ENCODE measurements at places on chromosomes 1 and 21.

- DNase-seq = no peak
These were observed 497.8 kb downstream of the TTLL7 start for GRCh38 chr1:83500987-83501591.

DNA sequence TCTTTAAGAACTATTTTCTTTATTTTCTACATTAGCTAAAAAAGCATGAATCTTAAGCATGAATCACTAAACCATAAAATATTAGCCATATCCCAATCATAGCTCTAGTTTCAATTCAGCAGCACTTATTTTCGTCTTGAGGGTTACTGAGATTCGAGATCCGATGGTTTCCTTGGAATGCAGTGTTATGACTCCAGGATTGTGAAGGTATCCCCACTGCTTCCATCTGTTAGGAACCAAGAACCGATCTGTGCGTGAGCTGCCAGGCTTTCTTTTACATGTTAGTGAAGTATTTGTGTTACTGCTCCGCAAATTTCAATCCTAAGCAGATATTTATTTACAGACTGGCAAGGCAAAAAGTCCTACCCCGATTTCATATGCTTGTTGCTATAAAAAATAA, 18.8 kb downstream of the TNFRSF9 start:
- no peak for DNase-seq

DNA sequence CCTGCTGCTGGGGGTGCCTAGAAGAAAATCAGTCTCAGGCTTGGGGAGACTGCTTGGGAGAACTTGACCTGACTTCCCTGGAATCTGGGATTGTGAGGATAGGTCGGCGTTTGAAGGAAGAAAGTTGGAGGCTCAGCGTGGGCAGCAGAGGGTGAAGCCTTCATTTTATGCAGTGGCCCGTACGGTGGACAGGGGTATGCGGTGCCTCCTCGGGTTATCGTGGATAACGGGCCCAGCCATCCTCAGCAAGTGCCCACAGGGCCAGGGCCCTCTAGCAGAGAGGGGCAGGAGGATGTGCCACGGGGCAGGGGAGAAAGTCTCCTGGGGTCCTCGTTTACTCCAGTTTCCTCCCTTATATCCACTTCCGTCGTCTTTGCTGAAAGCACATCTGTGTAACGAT, 34.0 kb downstream of the CHAF1B start:
- DNase-seq = no peak

DNA sequence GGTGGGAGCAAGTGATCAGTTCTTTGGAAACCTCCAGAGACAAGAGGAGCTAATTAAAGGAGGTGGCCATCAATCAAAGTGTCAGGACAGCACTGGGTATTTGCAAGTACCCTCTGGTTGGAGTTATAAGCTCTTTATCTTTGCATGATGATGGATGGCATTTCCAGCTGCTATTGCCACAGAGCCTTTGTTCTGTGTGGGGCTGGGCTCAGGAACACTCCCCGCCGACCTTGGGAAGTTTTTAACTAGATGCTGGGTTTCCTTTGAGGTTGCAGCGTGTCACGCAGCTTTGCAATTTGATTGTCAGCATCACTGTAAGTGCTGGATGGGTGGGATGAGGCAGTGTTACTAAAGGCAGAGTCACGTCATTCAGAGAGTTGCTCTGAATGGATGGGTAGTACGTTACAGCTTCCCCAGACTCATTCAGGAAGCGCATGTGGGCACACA, 68.9 kb downstream of the CNIH3 start:
- no peak for DNase-seq

DNA sequence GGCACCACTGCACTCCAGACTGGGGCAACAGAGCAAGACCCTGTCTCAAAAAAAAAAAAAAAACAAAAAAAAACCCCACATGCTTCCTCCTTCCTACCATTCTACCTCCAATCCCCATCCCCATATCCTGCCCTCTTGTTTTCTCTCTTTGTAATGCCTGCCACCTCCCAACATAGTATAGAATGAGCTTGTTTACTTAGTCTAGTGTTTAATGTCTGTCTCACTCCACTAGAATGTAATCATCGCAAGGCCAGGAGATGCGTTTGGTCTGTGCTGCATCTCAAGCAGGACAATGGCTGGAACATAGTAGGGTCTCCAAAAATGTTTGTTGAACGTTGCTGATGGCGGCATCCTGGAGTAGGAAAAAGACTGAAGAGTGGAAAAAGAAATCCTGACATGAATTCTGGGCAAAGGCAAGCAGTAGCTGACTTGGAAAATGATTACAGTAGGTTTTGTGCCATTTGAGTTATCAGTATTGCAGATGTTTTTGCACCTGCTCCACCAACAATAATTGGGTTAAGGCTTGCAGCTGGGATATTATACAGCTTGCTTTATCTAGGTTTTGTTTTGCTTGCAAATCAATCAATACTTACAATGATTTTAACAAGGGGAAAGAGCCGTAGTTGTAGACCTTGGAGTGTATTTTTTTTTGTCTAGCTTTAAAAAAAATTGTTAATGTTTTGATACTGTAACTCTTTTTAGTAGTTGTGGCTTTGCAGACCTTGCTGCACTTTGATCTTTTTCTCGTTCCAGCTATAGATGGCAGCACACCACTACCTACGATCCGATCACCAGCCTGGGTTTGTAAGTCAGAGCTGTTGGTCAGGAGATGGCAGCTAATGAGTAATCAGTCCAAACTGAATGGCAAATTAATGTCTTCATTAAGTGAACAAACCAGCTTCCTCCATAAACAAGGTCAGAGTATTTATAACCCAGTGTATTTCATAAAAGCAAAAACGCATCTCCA, 62.4 kb downstream of the BACH1 start:
- no peak for DNase-seq

- DNase-seq = no peak
These were observed 37.5 kb downstream of the LRRC3 start for GRCh38 chr21:44492567-44493385.

DNA sequence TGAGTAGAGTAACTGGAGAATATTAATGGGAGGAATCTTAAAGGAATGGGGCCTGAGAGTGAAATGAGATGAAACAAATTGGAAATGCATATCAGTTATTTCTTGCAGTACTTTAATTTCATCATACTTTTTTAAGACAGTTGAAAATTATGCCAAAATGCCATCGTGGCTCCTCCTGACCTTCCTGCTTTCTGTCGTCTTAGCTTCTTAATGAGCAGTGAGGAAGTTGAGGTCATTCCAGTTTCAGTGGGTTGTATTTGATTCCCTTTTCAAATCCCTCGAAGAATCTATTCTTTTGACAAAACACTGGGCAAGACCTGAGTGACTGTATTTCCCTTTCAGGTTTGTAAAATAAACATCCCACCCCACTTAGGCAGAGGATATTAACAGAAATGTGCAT, 134.9 kb upstream of the MAP1LC3C start:
- no peak for DNase-seq

GRCh38 chr1:149884433-149885338, 14.7 kb upstream of the BOLA1 start:
- DNase-seq = no peak

GRCh38 chr1:152448095-152448494, 34.0 kb upstream of the CRNN start:
- DNase-seq = no peak

DNA sequence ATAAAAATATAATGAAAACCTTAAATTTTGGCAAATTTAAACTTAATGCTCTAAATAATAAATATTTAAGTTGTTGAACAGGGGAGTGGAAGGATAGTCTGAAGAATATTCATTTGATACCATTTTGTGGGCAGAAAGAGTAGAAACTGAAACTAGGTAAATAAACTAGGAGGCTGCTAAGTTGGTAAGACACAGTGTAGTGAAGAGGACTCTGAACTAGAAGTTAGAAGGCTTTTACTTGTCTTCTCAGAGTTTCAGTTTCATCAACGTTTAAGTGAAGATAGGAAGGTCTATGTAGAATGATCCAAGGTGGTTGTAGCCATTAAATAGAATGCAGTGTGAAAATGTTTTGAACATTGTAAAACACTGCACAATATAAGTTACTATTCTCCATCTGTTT, 516.9 kb downstream of the AMY1C start:
- no peak for DNase-seq

GRCh38 chr1:232793944-232794343, 11.3 kb upstream of the MAP10 start:
- no peak for DNase-seq

GRCh38 chr1:215669806-215670491, 102.8 kb downstream of the KCTD3 start:
- no peak for DNase-seq

Measured in stimulated activated CD4-positive, alpha-beta T cell treated with anti-CD3 and anti-CD28 coated beads, Interleukin-15, amount 100 ng/mL, for 1 hour (primary cell).